Cortex of kidney (tissue), 1 donor: ENCODE measurements at places on chromosomes 12 and 14.

DNA sequence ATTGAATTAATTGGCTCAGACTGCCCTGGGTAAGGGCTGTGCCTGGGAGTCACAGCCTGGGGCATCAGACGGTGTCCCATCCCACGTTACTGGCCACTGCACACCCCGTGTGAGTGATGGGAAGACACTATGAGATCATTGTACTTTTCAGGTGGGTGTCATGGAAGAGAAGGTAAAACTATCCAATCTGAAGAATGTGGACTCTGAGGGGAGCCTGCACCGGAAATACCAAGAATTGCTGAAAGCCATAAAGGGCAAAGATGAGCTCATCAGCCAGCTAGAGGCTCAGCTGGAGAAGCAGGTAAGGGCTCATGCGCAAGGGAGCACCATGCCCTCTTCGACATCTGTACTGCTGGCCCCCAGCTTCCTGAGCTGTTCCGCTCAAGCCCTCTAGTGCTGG is 24.0 kb downstream of the PLEKHH1 start:
- no peak for DNase-seq

DNA sequence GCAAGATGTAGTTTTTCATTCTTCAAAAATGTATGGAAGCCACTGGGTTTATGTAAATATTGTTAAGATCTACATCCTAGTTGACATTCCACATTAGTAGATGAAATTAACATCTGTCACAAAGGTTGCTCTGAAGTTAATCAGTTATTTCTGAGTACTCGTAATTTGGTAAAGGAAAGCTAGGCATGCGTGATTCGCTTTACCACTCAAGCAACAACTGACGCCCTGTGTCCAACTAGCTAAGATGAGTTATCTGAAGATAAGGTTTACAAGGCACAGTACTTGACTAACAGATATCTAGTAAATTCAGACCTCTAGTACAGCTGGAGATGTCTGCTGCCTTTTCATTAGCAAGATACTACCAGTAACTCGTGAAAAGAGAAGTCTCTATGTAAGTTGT is 14.1 kb downstream of the PRKD1 start:
- DNase-seq = no peak

DNA sequence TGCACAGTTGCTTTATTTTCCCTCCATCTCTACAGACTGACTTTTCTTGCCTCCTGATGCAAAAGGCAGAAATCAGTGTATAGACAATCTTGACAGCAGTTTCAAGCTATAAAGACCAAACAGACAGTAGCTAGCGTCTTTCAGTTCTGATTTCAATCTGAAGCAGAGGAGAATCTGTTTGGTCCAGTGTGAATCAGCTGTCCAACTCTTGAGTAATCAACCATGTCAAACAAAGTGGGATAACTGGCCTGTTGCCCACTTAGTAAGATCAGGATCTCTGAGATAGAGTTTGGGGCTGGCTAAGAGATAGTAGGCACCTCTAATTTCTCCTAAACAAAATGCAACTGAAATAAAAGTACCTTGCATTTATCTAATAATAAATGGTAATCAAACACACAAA is 797.4 kb upstream of the FBXO33 start:
- no peak for DNase-seq

GRCh38 chr12:50313256-50313931 is 30.1 kb upstream of the LIMA1 start:
- DNase-seq = no peak

- DNase-seq = no peak
Observed at GRCh38 chr12:14910090-14910915, 24.6 kb upstream of the MGP start.

- DNase-seq = no peak
Observed at GRCh38 chr12:100184549-100185145, 16.0 kb upstream of the ACTR6 start.

DNA sequence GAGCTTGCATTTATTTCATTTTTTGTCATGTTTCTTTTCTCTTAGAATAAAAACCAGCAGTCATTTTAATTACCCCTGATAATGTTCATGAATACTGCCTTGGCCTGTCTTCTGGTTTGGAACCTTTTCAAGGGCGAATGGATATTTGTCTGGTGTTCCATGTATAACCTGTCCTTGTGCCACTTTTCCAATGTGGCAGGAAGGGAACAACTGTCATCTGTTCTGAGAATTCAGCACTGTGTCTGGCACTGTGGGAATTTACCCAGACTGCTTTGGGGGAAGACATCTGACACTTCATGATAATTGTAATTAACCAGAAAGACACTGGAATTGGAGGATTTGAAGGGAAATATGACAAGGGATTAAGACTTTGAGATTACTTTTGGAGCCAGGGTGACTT is 352.8 kb downstream of the APAF1 start:
- no peak for DNase-seq

GRCh38 chr14:24274101-24274543 is 2.7 kb upstream of the RABGGTA start:
- no peak for DNase-seq

- DNase-seq = no peak
Observed at GRCh38 chr14:99729991-99730875, 46.1 kb downstream of the CYP46A1 start.

- no peak for DNase-seq
Observed at GRCh38 chr14:29663281-29663801, 264.3 kb downstream of the PRKD1 start.

DNA sequence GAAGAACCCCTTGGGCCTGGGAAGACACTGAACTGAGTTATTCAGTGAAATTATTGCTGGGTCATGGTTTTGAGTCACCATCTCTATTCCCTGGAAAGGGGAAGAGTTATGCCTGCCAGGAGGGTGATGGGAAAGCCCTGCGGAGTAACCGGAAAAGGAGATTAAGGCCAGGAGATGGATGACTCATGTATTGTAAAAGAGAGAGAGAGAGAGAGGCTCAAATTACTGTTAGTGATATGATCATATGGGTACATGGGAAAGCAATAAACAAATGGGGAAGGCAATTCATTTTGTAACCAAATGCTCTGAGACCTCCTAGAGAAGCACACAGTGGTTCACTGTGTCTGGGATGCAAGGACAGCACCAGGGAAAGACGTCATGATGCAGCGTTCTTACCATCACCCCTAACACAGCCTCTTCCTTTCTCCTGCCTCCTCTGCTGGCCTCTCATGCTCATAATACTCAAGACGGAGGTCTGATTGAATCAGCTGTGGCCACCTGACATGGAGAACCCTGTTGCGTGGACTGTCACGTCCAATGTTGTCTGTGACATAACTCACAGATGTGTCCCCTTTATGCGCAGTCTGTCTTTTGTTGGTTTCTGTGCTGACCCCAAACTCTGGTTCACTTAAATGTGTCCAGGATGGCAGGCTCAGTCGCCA is 243.7 kb downstream of the TMEM132D start:
- no peak for DNase-seq

- no peak for DNase-seq
Observed at GRCh38 chr12:120978296-120979219, at the start of gene HNF1A. Gene HNF1A, plus strand, starts transcription at chr12:120978543. Its CDS starts 226 bp downstream, at chr12:120978769.

DNA sequence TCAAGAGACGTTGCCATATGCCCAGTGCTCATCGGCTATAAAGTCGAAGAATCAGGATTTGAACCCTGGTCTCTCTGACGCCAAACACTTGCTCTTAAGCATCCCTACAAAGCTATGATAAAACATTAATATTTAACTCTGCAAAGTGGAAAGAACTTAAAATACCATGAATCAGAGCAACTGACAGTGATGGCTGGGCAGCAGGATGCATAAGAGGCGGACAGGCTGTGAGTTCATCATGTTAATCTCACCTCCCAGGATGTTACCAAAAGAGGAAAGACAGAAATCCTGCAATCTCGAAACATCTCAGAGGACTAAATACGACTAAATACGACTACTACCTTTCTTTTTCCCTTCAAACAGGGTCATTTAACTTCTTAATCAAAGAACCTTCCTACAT is 5.8 kb downstream of the DICER1 start:
- no peak for DNase-seq

DNA sequence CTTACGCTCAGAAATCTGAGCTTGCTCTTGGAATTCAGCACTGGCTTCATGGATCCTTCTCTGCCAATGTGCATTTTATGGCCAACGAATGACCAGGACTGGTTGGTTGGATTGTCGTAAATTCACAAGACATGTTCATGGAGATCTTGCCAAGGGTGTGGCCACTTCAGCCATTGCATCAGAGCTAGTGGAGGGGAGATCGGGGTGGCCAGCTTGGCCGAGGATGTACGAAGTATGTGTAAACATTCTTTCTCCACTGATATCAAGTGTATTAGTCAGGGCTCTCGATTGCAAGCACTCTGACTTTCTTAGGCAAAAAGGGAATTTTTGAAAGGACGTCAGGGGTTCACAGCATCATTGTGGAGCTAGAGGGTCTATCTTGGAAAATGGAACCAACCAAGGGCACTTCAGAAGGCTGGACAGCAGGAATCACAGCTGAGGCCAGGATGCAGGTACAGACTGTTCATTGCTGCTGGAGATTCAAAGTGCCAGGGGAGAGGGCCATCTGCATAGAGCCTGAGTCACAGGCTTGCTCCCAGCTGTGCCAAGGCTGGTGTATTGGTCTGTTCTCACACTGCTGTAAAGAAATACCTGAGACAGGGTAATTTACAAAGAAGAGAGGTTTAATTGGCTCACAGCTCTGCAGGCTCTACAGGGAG is 32.9 kb upstream of the ADGRD1 start:
- DNase-seq = no peak

GRCh38 chr14:47746986-47747385 is 71.6 kb upstream of the MDGA2 start:
- DNase-seq = no peak

GRCh38 chr14:93720981-93721483 is 67.3 kb downstream of the PRIMA1 start:
- no peak for DNase-seq

DNA sequence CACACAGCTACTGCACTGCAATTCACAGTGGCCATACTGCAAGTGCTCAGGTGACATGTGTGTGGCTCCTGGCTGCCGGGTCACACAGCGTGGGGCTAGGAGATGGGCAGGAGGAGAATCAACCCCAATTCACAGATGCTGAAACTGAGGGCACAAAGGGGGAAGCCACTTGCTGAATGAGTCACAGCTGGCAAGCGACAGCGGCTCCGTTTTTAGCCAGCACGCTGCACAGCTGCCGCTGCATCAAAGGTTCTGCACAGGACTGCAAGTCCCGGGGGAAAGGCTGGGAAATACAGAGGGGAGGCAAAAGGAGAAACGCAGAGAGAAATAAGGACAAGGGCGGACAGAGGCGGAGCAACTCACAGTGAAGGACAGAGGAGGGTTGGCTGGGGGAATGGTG is 57.9 kb downstream of the KDM2B start:
- DNase-seq = no peak

GRCh38 chr14:59537476-59537875 is 39.1 kb downstream of the CCDC175 start:
- no peak for DNase-seq

DNA sequence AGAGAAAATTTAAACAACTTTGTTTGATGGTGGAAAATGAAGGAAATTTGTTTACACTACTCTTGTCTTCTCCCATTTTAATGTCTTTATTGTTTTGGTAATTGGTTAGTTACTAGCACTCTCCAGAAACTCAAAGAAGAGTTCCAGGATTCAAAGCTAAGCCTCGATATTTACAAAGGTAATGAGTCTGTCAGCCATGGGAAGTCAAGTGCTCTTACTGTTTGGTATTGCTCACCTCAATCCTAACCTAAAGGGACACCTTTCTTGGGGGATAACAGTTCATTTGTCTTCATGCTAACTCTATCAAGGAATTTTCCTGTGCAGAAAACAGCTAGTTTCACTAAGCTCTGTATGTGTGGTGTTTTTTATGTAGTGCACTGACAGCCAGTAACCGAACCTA is 222.9 kb upstream of the LMO3 start:
- no peak for DNase-seq

DNA sequence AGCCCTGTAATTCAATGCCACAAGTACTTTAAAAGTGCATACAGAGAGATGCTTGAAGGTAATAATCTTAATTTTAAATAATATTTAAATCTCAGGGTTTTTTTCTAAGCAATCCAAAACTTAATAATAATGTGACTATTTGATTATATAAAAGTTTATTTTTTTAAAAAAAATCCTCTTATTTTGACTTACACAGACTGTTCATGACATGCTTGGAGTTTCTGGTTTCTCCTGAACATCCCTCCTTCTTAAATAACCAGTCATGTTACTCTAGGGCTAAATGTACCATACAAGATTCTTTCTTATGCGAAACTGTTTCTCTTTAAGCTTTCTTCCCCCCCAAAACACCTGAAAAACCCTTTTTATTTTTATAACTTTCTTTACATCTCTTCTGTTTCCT is 58.2 kb upstream of the SLC2A13 start:
- no peak for DNase-seq

GRCh38 chr14:106679776-106680175 is 1153.4 kb downstream of the TMEM121 start:
- DNase-seq = no peak

GRCh38 chr14:72568296-72568992 is 325.5 kb downstream of the DPF3 start:
- no peak for DNase-seq

DNA sequence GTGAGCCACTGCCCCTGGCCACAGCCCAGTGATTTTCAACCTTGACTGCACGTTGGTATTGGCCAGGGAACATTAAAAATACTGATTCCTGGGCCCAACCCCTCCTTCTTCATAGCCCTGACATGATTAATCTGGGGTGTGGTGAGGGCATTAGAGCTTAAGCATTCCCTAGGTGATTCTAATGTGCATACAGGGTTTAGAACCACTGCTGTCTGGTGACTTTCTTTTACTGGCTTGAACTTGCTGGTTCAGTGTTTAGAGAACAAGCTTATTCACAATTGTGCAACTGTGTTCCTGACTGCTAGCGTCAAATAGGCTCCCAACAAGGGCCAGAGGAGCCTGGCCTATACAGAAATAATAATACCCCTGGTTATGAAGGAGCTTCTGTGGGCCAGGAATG is 488.8 kb upstream of the CCDC196 start:
- DNase-seq = no peak

DNA sequence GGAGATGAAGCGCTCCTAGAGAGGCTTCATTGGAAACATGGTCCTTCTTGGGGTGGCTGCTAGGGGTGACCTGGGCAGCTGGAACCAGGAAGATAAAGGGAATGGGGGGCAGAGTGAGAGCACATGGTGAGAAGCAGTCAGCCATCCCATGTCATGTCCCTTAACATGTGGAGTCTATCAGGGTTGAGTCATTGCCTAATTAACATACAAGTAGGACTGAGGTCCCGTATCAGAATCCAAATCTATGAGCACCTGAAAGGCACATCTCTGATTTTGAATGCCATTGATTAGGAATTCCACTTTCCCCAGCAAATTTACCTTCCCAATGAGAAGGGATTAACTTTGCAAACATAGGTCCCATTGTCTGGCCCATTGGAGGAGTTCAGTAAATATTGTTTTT is 20.3 kb upstream of the PPP1R1A start:
- DNase-seq = no peak

- no peak for DNase-seq
Observed at GRCh38 chr14:89419973-89420482, 3.0 kb upstream of the FOXN3 start.

- no peak for DNase-seq
Observed at GRCh38 chr12:64669270-64669842, 59.1 kb downstream of the RASSF3 start.

- no peak for DNase-seq
Observed at GRCh38 chr12:1502379-1502720, 92.0 kb downstream of the FBXL14 start.
